ENCODE measurements at places on chromosomes 1 and 21.

DNA sequence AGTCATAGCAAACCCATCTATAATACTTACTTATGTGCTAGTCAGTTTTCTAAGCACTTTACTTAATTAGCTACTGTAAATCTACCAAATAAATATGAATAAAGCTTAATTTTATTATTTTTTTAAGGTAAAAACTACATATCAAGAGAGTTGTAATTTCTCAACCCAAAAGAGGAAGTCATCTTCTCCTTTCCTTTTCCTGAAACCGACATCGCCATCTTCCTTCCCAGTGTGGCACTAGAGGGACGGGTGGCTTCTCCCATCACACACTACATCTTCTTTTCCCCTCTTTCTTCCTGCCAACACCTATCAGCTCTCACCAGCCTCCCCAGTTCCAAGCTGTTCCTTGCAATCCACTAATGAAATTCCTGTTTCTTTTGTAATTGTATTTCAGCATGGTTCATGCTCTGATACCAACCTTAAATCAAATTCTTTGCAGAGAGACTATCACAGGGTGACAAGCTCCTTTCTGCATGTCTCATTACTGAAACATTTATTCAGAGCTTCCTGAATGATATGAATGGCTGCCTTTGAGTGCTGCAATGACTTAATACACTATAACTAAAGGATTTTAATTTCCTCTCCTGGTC is 251.6 kb upstream of the FAM78B start:
- no peak for DNase-seq

- DNase-seq, result no peak
Measured at GRCh38 chr1:47725000-47725473, 272.1 kb downstream of the TRABD2B start.

GRCh38 chr1:53636621-53637171 is 102.3 kb downstream of the GLIS1 start:
- no peak for DNase-seq

DNA sequence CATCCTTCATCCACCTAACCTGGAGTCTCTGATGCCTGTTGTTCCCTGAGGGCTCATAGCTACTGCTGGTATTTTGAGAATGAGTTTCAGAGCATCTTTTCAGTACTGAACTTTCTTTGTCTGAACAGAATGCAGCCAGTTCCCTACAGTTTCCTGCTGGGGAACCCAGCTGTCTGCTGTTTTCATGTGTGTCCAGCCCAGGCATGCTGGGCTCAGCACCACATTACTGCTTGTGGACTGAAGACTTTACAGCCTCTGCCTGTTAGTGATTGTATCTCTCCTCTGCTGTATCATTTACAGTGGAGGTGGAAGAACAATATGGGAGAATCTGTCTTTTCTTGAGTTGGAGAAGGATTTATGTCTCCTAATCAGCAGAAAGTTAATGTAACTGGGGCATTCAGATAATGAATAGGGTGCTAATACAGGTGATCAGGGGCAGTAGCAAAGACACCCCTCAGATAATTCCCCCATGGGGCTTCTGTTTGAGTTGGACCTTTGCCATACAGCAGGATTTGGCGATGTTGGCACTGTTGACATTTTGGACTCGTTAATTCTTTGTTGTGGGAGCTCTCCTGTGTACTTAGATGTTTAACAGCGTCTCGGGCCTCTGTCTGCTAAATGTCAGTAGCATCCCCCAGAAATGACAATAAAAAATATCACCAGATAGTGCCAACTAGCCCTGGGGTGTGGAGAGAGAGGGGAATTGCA is 207.7 kb downstream of the HHAT start:
- no peak for DNase-seq

DNA sequence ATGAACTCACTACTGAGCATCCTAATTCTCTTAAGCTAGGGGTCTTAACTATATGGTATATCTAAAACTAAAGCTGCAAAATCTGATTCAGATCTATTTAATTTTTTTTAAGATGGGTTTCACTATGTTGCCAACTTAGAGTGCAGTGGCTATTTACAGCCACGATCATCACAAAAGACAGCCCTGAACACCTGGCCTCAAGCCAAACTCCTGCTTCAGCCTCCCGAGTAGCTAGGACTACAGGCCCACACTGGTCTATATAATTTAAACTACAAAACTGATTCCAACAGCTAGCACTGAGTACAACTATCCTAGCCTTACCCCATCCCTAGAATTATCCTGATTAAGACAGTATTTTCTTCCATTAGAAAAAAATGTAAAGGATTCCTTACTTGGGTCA is 37.1 kb downstream of the EIF4G3 start:
- no peak for DNase-seq

- DNase-seq, result no peak
Measured at GRCh38 chr1:76669131-76669530, 198.1 kb upstream of the ST6GALNAC5 start.

- no peak for DNase-seq
Measured at GRCh38 chr1:210394281-210394821, 65.6 kb downstream of the HHAT start.

- DNase-seq, result no peak
Measured at GRCh38 chr1:112872551-112872962, 83.4 kb downstream of the SLC16A1 start.

DNA sequence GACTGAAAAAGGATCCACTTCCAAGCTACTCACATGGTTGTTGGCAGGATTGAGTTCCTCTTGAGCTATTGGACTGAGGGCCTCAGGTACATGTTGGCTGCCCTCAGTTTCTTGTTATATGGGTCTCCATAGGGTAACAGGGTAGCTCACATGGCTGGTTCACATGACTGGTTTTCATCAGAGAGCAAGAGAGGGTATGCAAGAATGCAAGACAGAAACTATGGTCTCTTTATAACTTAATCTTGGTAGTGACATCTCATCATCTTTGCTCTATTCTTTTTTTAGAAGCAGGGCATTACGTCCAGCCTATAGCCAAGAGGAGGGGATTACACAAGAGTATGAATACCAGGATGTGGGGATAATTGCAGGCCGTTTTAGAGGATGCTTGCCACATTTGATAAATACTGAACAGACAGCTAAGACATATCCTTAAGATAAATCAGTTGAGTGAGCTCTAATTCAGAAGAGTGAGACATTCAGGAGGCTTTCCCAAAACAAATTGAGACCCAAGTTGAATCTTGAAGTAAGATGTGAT is 100.2 kb downstream of the HMCN1 start:
- no peak for DNase-seq

GRCh38 chr1:1873186-1873585 is 17.7 kb downstream of the GNB1 start:
- no peak for DNase-seq

- DNase-seq, result no peak
Measured at GRCh38 chr1:207645635-207646081, 725 bp downstream of the CR1L start.

- no peak for DNase-seq
Measured at GRCh38 chr1:168688644-168689326, 40.2 kb downstream of the DPT start.

DNA sequence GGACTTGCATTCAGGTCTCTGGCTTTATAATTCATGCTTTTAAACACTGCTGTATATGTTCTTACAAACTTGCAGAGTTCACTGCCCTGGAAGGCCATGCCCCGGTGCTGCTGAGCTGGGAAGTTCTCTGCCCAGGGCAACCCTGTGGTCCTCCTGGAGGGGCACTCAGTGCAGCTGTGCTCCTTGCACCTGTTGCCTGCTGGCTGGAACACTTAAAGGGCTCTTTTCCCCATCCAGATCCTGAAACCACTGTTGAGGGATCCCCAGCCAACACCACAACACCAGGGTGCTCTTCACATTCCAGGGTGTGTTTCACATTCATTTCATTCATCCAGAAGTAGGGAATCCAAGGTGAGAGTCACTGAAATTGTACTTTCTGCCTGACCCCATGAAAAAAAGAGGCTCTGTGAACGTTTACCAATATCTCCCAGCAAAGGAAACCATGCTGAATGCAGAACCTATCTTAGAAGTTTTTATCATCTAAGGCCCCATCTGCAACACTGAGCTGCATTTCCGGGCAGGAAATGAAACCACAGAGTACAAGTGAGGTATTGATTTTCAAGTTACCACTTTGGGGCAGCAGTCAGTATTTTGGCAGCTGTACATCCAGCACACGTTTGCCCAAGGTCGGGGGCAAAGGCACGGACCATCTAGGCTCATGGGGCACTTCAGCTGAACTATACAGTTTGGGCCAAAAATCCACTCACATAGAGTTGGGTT is 16.4 kb upstream of the KIAA0040 start:
- peak; percentile 76 for DNase-seq

DNA sequence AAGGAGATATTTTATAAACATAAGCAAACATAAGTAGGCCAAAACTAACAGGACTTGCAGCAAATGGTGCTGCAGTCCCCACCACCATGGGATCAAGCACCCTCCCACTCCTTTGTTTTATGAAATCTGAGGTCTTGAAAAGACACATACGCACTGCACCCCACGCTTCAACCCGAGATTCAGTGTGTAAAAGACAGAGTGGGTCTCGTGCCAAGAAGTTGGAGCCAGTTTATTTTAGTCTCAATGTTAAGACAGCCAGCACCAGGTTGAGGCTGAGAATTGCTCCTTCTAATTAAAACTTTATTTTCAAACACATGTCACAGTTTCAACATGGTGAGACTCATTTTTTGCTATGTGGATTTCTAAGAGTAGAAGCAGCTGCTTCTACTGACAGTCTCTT is 139.1 kb upstream of the TIAM1 start:
- no peak for DNase-seq

- DNase-seq, result no peak
Measured at GRCh38 chr1:159274631-159275030, 27.5 kb upstream of the FCER1A start.

- no peak for DNase-seq
Measured at GRCh38 chr1:44542420-44543063, 131.7 kb downstream of the TMEM53 start.

DNA sequence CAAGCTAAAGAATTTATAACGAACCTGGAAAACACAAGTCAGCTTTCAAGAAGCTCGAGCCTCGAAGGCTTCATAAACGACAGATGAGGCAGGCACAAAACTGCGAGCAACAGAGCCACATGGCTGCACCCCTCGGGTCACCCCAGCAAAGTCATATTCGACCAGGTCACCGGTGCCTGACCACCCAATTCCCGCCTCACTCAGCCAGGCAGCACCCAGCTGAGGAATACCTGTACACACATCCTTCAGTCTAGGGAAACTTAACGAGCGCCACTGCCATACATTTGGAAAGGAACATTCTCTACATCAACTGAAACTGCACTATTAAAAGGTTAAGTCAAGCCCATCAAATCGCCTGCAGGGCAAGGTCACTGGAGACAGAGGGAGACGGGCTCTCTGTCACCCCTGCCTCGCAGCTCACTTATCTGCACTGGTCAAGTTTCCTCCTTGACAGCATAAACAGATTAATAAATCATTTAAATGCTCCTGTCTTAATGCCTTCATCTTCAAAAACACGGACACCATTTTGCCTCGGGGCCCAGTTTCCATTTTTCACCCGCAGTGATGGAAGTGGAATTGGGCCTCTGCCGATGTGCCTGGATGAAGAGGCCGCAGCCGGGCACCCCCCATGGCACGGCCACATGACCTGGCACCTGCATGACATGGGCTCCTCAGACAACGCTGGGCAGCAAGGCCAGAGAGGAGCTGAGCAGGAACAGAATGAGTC is 20.6 kb downstream of the NPHP4 start:
- no peak for DNase-seq

- no peak for DNase-seq
Measured at GRCh38 chr1:145953861-145954260, 4.0 kb downstream of the LIX1L start.

- DNase-seq, result no peak
Measured at GRCh38 chr1:226351709-226352108, 42.7 kb upstream of the LIN9 start.

Data from CD4-positive, alpha-beta T cell treated with Interleukin-1 beta for 1 hour (primary cell).